ENCODE measurements at places on chromosomes 5 and 9. TPM values are rescaled to one million over a fixed set of nuclear protein-coding genes. Genes with fewer than 3 reads are reported as not detected.

Gene PLPP7
- total RNA-seq = not detected

Gene NTNG2
- total RNA-seq = 0.07 TPM

Gene CDH6
- total RNA-seq = 11.3 TPM

Gene FBN2
- total RNA-seq = 40.0 TPM

Gene RXFP3
- total RNA-seq = not detected

Gene PDE6A
- not detected for total RNA-seq

Gene MYOT
- not detected for total RNA-seq

Gene PRRT1B
- not detected for total RNA-seq

Gene C1QTNF3
- total RNA-seq = 0.92 TPM

Gene RANBP17
- total RNA-seq = 3.5 TPM

Gene GRIA1
- not detected for total RNA-seq

Gene FOXE1
- total RNA-seq = 1.1 TPM

Gene TLR4
- not detected for total RNA-seq

Gene IL7R
- total RNA-seq = 1.4 TPM

Gene SH3GL2
- total RNA-seq = 0.07 TPM

Gene SPATA31C1
- total RNA-seq = not detected
